CD4-positive, alpha-beta T cell treated with Interleukin-15 for 1 hour (primary cell): ENCODE measurements at places on chromosomes 1 and 21.

DNA sequence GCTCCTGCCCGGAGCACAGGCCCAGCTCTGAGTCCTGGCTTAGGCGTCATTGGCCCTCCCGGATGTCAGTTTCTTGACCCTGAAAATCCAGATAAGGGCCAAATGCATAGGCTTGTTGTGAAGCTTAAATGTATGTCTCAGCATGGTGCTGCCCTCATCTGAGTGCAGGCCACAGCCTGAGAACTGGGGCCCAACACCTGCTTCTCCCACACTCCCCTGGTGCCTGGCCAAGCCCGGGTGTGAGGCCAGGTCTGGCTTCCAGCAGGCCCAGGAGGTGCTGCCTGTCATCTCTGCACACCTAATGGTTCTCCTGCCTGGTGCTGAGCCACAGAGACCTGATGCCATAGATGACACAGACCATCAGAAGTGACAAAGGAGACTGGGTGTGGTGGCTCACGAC is 14.0 kb downstream of the MX2 start:
- DNase-seq, result no peak

GRCh38 chr1:95537176-95537575 is 303.2 kb downstream of the RWDD3 start:
- no peak for DNase-seq

DNA sequence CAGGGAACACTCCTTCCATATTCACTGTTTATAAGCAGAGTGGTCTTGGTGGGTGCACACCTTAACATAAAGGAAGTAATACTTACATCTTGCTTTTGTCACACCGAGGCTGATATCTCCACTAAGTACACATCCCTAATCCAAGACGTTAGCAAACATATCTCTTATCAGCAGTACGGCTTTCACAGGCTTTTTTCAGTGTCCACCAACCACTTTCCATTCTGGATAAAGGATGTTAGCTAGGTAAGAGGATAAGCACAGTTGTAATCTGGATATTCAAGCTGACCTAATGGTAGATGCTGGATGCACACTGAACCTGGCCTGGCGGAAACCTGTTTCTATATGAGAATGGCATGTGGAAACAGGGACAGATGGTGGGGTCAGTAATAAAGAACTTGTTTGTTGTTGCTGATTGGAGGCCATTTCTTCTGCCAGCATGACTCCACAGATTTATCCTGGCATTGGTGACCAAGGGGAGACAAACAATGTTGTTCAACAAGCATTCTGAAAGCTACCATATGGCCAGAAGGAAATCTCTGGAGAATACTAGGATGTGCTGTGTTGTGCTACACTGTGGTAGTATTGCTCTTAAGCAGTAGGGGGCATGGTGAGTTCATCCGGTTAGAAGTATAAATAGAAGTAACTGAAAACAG is 416.4 kb downstream of the PTBP2 start:
- DNase-seq, result no peak

DNA sequence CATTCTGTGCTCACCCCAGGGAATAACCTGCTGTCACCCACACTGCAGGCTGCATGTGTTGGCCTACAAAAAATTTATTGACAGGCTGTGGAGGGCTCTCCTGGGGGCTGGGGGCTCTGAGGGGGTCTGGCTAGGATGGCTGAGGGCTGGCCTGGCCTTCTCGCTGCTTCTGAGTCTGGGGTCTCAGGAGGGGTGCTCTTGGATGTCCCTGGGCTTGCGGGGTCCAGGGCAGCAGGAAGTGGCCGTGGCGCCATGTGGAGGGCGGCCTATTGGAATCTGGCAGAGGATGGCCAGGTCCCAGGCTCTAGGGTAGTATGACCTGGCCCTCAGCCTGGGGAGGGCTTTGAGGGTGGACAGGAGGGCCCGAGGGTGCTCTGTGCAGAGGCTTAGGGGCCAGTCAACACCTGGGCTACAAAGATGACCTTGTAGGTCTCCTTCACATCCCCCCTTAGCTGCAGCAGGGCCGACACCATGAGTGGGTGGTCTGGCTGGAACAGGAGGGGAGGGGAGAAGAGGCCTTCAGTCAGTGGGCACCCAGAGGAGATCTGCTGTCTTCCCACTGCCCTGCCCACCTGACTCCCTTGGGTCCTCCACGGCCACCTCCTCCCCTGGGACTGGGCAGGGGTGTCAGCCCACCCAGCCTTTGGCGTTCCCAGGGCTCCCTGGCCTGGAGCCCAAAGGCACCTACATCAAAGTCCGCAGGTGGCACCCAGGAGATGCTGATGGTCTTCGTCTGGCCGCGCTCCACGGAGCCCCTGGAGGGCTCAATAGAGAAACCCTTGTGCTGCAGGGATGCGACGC is 3.0 kb upstream of the TMEM52 start:
- DNase-seq, result no peak

DNA sequence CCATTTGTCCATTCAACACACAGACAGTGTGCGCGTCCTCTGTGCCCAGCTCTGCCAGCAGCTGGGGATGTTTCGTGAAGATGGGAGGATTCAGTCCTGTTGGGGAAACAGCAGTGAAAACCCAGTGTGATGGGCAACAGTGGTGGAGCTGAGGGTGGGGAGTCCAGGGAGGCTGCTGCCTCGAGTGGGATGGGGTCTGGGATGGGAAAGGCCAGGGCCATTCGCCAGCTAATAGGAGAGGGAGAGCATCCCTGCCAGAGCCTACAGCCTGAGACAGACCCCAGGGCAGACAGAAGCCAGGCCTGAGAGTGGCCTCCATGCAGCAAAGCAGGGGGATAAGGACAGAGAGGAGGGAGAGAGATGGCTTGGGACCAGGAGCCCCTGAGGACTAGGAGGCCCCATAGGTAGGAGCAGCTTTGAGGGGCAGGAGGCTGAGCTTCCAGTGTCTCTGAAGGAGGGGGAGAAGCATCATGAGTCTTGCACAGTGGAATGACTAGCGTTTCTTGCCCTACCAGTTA is 252.6 kb downstream of the NPHP4 start:
- no peak for DNase-seq

DNA sequence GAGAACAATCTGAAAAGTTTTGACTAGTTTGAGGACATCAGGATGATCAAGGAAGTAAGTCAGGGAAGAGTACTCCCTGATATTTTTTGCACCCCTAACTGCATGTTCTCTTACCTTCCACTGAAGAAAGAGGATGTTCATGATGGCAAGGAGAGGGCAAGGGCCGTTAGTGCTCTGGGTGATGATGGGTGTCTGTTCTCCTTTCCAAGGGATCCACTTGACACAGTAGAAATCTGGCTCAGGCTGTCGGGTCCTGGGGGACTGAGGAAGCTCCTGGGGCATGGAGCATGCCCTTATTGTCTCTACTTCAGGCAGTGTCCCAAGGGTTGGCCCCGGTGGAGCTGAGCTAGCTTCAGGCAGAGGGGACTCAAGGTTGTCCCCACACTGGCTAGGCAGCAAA is 4.7 kb downstream of the MINDY1 start:
- no peak for DNase-seq

DNA sequence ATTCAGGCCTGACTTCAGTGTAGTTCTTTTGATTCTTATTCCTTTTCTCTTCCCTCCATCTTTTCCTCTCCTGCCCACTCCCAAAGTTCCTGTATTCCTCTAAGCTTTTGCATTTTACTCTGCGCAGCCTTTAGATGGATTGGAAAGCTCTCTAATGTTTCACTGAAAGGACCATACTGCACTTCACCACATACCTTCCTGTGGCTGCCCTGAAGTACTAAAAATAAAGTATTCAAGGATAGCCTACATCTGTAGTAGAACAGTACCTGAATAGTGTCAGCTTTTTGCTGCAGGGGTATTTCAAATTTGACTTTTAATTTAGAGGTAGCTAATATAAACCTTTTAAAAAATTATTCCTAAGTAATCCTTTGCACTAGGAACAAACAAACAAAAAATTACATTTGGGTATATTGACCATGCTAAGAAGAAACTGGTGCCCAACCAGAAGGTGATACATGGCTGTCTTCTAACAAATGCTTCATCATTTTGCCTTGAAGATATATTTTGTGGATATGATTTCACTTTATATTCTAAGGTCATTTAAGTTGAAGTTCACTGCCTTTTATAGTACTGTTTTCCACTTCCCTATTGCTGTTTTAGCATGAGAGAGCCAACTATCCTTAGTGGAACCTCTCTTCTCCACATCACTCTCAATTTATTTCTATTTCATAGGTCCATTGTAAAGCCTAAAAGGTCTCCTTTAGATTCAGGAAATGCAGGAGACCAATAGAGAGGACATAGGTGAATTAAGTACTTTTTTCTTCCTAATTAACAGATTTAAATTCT is 22.8 kb downstream of the FAM20B start:
- DNase-seq, result no peak

DNA sequence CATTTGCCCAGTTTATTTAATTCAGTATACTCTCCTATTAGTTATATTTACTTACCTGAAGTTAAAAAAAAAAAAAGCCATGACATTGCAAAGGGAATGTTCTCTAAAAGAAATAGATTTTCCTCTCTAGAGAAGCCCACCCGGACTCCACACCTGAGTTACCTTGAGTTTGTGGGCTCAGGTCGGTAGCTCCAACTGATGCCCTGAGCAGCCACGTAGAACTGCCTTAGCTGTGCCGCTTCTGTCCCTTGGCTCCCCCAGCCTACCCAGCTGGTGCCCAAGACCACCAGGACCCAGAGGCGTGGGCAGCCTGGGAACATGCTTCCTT is 250 bp downstream of the F5 start:
- no peak for DNase-seq

- DNase-seq, result no peak
Observed at GRCh38 chr1:4700801-4701200, 46.4 kb downstream of the AJAP1 start.

DNA sequence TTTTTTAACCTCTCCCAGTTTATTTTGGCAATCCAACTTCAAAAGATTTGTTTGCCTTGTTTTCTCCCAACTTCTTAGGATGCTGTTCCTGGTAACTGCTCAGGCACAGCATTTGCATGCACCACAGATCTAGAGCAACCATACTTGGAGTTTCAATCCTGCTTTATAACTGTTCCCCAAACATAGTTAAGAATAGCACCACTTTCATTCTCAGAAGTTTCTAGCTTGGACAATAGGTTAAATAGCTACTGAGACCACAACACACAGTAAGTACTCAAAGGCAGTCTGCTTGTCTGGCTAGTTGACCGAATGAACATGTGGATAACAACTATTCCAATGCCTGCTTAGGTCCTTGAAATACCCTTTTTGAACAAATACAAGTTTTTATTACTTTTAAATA is 76.8 kb downstream of the FOXJ3 start:
- no peak for DNase-seq

DNA sequence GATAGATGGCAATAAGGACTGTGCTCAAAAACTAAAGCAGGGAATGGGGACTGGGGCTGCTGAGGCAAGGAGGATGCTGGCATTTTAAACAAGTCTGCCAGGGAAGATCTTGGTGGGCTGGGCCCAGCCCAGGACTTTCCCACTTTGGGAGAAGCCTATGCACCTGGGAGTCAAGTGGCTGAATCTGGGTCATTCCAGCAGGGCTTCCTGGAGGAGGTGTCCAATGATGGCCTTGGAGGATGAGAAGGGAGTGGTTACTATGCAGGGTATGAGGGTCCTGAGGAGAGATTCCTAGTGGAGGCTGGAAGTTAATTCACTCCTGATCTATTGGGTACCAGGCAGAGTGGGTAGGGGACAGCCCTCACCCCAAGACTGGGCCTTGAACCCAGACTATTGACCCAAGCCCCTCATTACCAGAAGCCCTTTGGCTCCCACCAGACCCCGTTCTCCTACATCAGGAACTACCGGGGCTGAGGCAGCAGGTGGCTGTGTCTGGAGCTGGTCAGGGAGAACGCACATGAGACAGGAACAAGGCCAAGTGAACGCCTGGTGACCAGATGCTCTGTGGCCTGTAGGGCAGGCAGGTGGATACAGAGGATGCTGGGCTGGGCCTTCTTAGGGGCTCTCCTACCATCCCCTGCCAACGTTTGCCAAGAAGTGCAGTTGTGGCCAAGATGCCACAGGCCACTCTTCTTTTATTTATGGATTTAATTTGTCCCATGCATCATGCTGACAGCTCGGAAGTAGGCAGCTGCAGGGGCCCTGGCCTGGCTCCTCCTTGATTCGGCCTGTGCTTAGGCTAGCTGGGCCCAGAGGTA is 18.3 kb upstream of the LRP8 start:
- DNase-seq, result peak; percentile 7

DNA sequence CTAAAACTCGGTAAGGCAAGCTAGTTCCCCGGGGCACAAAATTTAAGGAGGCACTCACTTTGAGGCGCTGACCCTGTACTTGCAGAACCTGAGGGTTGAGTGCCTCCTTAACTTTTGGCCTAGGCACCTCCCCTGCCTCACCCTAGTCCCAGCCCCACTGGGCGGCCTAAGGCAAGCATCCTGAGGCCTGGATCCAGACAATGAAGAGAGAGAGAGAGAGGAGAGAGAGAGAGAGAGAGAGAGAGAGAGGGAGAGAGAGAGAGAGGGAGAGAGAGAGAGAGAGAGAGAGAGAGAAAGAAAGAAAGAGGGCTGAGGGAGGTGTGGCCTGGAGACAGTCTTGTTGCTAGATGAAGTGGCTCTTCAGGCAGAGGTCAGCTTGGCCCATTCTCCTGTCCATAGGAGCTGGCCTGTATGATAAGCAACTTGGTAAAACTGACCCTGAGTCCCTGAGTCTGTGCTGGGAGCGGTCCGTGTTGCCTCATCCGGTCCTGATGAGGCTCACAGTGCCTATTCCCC is 7.4 kb upstream of the LRRN2 start:
- no peak for DNase-seq

- DNase-seq, result no peak
Observed at GRCh38 chr1:95042286-95042685, 30.5 kb downstream of the ALG14 start.

DNA sequence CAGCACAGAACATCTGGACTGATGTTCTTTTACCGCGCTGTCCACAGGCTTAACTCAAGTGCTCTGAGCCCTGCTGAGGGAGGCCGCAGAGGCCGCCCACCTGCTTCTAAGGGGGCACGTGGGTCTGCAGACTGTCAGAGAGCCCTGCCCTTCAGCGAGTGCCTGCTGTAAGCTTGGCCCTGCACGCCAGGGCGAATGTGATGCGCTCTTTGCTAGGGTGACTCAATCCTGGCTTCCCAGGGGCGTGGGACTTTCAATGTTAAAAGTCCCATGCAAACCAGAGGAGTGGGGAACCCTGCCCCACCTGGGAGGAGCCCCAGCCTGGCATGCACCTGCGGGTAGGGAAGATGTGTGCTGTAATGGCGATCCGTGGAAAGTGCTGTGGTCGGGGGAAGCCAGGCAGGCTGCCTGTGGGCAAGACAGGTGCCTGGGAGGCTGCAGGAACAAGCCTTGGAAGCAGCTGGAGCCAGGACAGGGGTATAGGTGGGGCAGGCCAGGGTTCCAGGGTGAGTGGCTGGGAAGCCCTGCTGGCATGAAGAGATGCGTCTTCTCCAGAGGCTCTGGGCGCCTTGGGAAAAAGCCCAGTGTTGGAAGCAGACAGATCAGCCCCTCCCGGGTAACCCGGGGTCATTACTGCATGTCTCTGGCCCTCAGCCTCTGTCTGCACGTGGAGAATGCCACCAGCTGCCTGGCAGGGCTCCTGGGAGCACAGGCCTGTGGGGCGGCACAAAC is 594 bp upstream of the PANK4 start:
- DNase-seq, result peak; percentile 30
